ENCODE measurements at places on chromosomes 2 and 18.

DNA sequence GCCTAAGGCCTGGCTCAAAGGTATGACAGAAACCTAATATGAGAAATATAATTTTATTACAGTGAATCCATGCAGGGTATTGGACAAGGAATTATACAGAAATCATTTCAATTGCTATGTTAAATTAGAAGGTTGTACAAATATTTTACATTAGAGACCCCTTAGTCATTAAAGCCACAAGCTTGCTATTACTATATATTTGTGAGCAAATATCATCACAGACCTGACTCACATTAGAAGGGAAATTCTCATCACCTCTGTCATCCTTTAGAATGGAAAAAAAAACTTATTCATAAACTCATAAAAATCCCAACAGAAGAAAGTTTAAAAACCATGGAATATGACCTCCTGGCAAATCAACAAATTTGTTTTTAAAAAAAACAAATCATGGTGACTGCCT, 277.9 kb downstream of the DCC start:
- DNase-seq: no peak

GRCh38 chr2:160367887-160368286, 125.7 kb downstream of the RBMS1 start:
- no peak for DNase-seq

DNA sequence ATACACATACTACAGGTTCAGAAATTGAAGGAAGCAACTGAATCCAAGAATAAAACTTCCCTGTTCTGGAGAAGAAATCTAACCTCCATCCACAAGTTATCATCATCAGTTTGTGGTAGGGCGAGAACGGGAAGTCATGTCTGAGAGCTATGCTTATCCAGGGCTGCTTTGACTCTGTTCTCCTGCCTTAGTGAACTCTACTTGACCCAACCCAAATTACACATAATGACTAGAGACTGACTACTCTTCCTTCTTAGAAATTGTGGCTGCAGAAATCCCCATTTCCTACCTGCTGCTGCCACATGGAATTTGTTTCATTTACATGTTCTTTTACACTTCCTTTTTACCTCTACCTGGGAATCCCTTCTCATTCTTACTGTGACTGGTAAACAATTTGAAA, 1102.6 kb upstream of the PIK3C3 start:
- no peak for DNase-seq

DNA sequence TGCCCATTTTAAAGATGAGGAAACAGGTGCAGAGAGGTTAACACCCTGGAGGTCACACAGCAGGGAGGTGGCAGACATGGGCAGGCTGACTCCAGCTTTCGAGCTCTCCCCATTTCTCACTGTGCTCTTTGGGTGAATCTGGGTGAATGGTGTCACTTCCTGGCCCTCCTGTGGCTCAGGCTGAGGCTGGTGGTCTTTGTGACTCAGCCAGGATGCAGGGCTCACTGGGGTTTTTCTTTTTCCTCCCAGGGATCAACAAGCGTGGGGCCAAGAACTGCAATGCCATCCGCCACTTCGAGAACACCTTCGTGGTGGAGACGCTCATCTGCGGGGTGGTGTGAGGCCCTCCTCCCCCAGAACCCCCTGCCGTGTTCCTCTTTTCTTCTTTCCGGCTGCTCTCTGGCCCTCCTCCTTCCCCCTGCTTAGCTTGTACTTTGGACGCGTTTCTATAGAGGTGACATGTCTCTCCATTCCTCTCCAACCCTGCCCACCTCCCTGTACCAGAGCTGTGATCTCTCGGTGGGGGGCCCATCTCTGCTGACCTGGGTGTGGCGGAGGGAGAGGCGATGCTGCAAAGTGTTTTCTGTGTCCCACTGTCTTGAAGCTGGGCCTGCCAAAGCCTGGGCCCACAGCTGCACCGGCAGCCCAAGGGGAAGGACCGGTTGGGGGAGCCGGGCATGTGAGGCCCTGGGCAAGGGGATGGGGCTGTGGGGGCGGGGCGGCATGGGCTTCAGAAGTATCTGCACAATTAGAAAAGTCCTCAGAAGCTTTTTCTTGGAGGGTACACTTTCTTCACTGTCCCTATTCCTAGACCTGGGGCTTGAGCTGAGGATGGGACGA, 13.2 kb downstream of the ITM2C start:
- no peak for DNase-seq

GRCh38 chr2:54209379-54209778, 46.6 kb downstream of the TSPYL6 start:
- no peak for DNase-seq

- no peak for DNase-seq
Measured at GRCh38 chr18:9175115-9175514, 38.5 kb downstream of the ANKRD12 start.

GRCh38 chr2:75458201-75458600, 102.5 kb downstream of the EVA1A start:
- DNase-seq: no peak

DNA sequence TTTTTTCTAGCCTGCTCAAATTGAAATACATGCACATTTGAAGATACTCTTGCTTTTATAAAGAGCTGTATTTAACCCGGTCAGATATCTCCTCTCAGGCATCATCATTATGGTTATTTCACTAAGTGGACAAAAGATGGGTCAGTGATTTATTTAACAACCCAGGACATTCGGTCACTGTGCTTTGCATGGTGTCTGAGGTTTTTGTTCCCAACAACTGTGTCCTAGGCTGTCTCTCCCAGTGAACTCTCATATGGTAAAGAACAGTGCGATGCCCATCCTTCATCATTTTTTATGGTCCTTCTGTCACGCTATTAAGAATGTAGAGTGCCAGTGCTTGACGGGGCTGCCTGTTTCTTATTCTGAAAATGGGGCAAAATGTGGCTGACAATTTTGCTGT, 372.4 kb downstream of the PTPRM start:
- no peak for DNase-seq

DNA sequence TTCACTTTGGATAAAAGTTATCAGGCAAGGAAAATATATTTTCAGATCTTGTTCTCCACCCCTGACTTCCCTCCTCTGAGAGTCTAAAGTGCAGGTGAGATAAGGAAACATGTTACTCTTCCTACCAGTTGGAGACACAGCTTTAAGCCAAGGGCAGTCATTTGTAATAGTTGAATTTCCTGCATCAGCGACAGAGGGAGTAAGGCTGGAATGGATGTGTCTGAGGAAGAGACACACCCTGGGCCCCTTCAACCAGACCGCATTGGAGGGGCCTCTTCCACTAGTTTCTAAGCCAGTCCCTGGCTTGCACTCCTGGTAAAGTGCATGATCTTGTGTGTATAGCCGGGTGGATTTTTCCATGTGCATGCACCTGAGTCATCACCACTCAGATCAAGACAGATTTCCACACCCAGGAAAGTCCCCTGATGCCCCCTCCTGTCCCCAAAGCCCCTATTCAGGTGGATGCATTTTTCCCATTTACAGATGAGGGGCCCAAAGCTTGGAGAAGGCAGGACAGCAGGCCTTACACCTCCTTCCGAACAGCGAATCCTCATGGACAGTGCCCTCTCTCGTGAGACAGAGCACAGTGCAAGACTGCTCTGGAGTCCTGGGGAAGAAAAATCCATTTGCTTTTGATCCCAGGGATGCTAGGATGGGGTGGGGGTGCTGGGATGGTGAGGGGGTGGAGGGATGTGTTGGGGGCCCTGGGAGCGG, 66.7 kb upstream of the SH3RF3 start:
- no peak for DNase-seq
